ENCODE measurements at places on chromosomes 5 and 9.

DNA sequence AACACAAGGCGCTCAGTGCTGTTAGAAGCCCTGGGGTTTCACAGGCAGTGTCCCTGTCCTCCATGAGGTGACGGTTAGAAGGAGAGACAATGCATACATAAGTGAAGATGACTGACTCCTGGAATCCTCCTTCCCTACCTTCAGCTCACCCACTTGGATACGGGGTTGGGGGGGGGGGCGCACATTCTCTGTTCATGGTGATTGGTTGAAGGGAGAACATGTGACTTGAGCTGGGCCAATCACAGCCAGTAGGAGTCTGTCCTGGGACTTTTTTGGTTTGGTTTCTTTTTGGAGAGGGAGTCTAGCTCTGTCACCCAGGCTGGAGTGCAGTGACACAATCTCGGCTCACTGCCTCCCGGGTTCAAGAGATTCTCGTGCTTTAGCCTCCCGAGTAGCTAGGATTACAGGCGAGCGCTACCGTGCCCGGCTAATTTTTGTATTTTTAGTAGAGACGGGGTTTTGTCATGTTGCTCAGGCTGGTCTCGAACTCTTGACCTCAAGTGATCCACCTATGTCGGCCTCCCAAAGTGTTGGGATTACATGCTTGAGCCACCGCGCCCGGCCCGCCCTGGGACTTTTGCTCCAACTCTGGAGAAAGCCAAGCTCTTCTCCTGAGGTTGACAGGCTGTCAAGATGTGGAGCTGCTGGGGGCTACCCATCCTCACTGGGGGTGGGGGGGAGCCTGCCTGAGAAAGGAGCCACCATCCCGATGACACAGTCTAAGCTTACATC lies 30.8 kb downstream of the SH3PXD2B start:
- no peak for DNase-seq

- no peak for DNase-seq
Measured at GRCh38 chr9:76603931-76604570, 145.1 kb downstream of the GCNT1 start.

DNA sequence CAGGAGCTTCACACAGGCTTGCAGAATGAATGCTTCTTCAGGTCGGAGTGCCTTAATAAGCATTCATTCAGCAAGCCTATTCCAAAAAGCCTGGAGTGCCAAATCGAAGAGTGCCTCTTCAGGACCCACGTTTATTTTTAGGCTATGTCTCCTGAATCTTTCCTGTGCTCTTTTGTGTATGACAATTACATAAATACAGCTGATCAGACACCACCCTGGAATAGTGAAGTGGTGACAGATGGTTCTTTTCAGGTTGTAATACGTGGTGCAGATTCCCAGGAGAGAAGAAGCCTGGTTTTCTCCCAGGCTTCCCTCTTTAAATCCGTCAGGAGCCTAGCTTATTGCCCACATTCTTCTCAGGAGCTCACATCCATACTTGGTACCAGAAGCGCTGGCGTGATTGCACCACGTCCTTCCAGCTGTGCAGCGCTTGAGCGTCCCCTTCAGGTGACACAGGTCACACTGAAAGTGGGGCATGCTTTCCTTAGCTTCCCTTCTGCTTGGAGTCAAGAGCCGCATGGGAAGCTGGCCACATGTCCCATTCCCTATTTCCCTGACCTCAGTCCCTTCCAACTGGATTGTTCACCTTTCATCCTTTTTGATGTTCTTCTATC lies 123.1 kb downstream of the ADCY2 start:
- no peak for DNase-seq

DNA sequence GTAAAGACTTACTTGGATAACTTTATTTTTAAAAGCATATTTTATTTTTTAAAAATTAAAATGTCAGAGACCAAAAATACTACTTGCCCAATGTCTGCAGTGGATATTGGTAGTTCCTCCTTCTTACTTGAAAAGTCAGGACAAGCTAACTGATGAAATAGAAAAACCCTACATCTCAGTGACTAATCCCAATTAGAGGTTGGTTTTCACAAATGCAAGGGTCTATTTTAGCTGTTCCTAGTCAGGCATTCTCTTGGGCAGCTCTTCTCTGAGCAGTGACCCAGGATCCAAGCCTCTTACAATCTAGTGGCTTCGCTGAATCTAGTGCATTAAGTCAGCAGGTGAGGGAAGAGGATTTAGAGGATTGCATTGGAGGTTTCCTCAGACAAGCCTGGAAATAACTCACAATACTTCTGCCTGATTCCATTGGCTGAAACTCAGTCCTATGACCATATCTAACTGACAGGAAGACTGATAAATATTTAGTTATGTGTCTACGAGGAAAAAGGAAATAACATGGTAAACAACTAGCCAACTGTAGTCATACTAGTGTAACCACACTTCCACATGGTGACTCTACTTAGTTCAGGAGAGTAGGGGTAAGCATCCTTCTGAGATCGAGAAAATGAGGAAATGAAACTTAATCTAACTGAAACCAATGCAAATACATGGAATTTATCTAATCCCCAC lies 34.2 kb upstream of the MIER3 start:
- DNase-seq = no peak

DNA sequence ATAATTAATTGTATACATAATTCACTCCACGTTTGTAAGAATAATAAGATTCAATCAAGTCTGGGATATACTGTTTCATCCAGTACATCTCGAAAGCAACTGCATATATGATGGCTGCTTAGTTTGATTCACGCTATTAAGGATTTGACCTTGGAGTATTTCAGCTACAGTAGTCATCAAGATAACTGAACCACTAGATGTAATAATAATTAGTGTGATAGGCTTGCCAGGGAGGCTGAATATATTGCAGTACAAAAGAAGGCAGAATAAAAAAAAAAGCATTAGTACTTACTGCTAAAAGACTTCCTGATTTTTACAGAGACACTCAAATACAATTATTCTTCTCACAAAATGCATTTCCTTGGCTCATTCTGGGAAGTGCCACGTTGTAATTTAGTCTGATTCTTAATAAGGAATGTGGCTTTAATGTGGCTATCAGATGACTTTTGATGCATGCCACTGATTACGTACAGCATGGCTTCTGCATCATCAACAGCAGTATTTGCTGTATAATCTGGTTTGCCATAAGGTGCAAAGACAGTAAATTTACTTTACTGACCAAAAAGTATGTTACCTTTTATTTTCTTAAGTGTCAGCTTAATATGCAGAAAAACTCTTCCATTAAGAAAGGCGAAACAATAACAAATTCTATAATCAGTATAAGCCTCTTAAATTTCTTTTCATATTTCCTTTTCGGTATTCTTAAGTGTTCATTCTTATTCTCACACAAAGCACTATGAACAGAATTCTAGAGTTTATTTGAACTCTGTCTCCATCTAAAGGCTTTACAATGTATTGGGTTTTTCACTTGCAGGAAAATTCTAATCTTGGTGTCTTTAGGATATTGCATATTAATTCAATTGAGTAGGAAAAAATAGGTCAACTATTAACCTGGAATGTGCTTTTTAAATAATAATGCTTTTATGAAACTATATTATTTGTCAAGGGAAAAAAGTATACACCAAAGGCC lies 166.4 kb downstream of the SLF1 start:
- no peak for DNase-seq

GRCh38 chr9:97694769-97695168 lies 2.4 kb downstream of the XPA start:
- no peak for DNase-seq

DNA sequence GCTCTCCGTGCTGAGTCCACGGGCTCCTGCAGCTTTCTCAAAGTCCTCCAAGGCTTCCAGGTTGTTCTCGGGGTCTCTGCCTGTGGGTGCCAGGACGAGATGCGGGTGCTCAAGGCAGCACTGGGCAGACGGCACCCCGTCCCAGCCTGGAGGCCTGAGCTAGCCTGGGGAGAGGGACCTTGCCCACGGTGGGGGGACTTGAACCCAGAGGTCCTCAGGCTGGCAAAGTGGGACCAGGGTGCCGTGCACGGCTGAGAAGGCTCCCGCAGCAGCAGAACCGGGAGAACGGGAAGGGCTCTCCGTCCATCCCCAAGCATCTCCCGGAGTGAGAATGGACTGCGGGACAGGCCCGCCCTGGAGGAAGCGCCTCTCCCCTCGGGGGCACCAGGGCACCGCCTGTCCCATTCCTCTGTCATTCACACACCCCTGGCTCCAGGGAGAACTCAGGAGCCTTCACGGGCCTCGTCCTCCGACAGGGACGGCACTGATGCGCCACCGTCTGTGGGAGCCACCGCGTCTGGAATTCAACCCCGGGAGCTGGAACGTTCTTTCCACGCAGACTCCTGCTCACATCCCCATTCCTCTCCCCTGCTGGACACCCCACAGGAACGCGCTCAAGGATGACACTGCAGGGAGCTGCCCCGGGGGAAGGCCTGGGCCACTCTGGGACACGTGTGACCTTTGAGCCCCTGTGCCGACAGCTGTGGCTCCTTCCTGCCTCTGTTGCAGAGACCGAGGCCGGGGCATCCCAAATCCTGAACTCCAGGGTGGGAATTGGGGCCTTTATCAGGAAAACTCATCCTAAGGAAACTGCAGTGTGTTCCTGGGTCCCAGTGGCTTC lies 16.3 kb upstream of the OBP2B start:
- DNase-seq = no peak

DNA sequence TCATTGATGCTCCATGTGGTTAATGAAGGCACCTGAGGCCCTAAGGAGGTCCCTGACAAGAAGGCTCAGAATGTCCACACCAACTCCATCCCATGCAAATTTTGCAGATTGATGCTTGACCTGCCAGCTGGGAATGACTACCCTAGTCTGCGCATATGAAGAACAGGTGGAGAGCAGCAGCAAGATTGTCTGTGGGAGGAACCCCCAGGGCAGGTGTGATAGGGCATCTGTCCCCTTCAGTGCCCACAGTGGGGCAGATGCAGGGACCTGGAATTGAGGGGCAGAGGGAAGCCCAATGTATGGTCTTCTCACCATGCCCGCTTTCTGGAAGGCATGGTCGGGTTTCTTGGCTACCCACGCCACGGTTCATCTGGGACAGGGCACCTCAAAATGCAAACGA lies 79.6 kb downstream of the MACROH2A1 start:
- DNase-seq = no peak

DNA sequence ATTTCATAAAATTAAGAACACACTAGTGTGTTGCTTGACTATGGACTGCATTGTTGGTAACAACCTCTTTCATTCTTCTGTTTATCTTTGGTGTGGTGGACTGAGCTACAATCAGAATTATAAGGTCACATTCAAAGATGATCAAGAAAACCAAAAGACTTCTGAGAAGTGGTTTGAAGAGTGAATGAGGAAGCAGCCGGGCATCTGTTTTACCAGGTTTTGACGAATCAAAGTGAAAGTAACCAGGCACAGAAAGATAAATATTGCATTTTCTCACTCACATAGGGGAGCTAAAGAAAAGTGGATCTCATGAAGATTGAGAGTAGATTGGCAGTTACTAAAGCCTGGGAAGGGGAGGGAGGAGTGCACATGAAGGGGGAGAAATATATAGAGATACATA lies 589.1 kb downstream of the ZNF608 start:
- DNase-seq = no peak

- DNase-seq = no peak
Measured at GRCh38 chr5:54981928-54982327, 3.5 kb downstream of the ESM1 start.

DNA sequence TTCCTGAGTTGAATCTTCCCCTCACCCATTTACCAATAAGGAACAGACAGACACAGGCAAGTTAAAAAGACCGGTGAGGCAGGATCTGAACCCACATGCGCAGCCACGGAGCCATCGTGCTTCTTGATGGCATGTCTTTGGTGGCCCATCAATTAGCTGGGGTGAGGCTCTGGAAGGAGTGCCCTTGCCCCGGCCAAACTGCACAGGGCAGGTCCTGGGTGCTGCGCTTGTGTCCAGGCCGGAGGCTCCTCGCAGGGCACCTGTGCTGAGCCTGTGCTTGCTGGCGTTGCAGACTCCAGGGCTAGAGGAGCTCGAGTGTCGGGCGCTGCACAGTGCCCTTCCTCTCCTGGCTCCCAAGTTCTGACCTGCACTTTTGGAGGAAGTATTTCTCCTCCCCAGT lies 66.4 kb downstream of the PSMB7 start:
- DNase-seq = no peak

- DNase-seq = no peak
Measured at GRCh38 chr5:61177716-61178115, 15.4 kb upstream of the SMIM15 start.

- no peak for DNase-seq
Measured at GRCh38 chr5:154371687-154372086, 74.1 kb upstream of the SAP30L start.

DNA sequence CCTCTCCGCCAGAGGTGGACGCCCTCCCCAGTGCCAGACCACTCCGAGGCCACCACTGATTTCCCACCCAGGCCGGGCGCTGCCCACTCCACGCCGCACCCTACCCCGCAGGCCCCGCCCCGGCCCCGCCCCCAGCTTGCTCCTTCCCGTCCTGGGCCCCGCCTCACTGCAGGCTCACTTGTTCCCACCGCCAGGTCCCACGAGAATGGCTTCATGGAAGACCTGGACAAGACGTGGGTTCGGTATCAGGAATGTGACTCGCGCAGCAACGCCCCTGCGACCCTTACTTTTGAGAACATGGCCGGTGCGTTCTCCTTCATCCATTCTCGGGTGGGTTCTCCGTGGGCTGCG lies 6.5 kb downstream of the LRRC26 start:
- DNase-seq = no peak

- DNase-seq = no peak
Measured at GRCh38 chr5:96730586-96730985, 68.4 kb downstream of the CAST start.

DNA sequence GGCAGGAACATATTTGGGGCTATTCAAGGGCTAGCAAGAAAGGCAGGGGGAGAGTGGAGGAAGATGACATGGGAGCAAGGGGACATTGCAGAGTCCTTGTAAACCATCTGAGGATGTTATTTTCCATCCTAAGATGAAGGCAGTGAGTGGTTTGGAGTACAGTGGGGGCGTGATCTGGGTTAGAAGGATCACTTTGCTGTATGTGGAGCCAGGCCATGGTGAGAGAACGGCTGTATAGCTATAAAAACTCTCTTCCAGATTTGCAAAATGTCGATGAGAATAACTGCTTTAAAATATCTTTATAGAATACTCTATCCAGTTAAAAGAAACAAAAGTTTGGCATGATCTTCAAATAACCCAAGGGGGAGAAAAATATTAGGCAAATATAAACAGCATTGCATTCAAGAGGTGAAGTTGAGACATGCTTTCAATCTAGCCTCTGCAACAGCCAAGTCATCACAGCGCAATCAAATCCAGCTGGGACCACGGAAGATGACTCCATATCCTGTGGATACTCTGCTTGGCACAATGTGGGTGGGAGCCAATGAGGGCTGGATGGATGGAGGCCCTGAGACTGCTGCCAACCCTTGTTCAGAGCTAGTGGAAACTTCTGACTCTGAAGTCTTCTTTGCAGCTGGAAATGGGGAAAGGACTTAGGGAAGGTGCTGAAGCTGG lies 111.5 kb upstream of the BASP1 start:
- no peak for DNase-seq

All from brain pericyte (primary cell).